ENCODE measurements at places on chromosomes 7 and 10.

DNA sequence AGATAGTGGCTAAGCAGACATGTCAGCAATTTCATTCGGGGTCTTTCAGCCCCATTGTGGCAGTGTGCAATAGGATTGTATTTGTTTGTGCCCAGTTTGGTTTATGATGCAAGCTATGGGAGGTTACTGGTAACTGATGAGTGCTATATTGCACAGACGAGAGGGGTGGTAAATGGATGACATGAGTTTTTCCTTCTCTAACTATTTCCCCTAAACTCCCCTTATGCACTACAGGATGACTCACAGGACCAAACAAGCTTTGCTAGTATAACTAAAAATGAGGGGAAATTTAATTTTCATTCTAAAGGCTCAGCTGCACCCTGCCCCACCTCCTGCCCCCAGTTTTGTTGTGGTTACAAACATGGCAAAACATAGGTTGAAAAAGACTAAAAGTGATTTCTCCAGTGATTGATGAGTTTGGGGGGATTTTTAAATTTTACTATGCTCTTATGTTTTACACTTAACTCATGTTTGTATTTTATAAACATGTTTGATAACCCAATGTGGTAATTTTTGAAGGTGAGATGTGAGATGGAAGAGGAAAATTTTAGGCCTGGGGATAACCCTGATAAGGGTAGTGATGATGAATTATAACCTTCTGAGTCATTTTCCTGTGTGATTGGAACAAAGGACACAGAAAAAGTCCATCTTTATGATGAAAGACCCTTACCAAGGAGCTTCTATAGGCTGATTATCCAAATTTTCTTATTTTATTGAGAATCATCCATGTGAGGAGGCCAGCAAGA, 60.8 kb upstream of the NAMPT start:
- no peak for DNase-seq

DNA sequence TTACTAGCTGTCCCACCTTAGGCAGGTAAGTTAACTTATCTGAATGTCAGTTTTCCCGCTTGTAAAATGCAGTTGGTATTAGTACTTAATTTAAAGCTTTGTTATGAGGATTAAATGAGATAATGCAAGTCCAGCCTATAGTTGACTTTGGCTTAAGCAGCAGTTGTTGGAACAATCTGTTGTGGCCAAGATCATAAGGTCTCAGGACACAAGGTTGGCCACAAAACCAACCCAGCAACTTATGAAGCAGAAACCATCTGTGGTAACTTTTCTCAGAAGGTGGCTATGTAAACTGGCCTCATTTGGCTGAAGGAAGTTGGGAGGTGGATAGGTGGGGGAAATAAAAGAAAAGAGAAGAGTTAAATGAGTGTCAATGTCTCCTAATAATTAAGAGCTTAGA, 29.4 kb downstream of the ENTPD1 start:
- DNase-seq: no peak

- DNase-seq: no peak
Measured at GRCh38 chr10:21797984-21798765, 205.4 kb downstream of the DNAJC1 start.

GRCh38 chr7:32147546-32148268, 77.5 kb upstream of the PDE1C start:
- DNase-seq: no peak

DNA sequence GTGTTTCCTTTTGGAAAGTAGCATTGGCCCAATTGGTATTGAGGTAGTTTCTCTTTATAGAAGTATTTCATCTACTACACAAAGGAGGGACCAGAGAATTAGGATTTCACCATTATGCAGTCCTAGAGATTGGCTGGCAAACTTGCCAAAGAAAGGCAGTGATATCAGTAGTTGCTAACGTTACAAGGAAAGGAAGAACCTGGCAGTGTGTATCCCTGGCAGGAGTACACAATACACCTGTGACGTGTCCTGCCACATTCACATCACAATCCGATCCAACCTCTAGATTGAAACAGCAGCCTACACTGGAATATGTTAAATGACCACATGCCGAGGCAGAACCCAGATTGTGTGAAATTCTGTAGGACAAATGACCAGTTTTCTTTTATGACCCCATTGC, 81.7 kb downstream of the CACNB2 start:
- DNase-seq: no peak

DNA sequence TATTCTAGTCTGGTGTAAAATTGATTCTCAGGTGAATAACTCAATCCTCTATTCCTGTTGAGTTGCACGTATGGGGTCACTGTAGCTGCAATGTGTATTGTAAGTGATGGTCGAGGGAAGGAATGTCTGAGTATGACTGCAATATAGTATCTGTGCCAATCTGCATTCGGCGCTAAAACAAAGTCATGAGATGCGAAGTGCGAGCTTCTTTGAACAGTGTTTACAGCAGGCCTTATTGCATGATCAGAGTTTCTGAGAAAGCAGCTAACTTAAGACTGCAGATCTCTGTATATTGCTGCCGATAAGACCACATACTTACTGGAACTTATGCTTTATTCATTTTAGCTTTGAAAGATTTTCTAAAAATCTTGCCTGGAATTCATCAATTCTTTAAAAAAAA, 341.7 kb upstream of the BMPER start:
- DNase-seq: no peak

GRCh38 chr7:26117970-26118369, 34.0 kb upstream of the NFE2L3 start:
- no peak for DNase-seq

DNA sequence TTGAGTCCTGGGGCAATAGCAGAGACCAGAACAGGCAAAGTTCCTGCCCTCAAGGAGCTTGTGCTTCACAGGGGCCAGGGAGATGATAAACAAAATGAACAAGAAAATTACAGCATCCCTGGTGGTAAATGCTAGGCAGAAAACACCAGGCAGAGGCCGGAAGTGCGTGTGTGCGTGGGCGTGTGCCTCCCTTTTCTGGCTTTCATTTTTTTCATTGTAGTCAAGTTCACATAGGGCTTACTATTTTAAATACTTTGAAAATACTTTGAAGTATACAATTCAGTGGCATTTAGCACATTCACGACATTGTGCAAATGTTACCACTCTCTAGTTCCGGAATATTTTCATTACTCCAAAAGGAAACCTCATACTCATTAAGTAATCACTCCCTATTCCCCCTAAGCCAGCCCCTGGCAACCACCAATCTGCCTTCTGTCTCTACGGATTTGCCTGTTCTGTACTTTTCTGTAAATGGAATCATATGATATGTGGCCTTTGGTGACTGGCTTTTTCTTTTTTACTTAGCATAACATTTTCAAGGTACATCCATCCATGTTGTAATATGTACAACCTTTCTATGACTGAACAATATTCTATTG, 88.1 kb upstream of the PDCD4 start:
- no peak for DNase-seq

DNA sequence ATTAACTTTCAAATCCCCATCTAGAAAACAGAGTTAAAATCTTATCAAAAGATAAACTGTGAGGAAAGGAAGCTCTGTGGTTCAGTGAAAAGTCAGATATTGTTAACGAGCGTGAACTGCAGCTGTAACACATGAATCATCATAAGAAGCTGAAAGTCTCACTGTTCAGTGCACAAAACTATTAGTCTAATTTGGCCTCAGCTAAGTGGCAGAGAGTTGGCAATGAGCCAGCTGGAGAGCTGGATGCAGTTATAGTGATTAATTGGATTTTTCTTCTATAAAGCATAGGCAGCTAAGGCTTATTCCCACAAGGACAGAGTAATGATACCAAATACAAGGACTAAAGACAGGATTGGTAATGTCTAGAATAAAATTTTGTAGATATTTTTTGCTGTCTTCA, 101.1 kb upstream of the ABCB5 start:
- no peak for DNase-seq

DNA sequence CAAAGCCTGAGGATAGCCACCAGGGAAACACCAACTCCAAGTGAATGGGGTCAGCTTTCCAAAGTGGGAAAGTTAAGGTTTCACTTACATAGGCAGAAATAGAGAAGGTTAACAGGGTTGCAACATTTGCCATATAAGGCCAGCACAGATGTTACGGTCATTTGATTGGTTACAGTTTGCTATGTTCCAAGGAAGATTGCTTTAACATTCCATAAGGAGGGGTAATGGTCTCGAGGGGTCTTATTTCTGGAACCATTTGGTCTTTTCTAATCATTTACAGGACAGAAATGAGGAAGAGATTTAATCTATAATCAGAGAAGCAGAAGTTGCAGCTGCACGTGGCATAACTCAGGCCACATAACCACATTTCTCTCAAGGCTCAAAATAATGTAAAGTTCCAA, 679.4 kb upstream of the C7orf33 start:
- DNase-seq: no peak

DNA sequence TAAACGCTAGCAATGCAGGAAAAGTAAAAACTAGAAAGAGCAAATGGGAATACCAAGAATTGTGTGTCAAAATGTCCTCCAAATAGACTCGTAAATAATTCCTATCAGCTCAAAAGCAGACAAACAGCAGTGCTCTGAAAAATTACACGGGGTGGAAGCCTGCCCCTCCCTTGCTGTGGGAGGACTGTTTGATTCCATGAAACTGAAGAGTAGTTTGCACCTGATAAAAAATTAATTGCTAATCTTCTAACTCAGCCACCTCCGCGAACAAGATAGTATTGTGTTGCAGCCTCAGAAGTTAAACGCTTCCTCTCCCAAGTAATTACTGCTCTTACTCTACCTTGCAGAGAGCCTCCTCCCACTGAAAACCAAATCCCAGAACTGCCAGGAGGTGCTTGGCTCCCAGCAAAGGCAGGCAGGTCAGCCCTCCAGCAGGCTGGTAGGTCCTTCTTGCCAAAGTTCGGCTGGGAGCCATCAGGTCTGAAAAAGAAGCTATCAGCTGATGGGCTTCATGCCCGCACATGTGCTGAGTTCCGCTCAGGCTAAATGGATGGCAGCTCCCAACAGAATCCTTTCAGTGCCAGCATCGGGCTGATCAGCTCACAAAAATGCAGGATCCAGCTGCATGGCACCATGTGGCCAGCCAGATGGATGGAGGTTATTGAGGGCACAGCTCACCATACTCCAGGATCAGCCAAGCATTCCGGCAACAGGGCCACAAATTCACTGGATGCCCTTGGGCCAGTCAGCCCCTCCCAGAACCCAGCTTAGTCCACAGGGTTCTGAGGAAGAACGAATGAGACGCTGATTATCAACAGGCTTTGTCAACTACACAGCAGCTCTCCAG, 37.1 kb downstream of the MAD1L1 start:
- DNase-seq: peak; percentile 50

GRCh38 chr7:143002106-143002505, 24.8 kb downstream of the OR9A2 start:
- DNase-seq: no peak

- DNase-seq: no peak
Measured at GRCh38 chr10:6207658-6208057, 4.9 kb downstream of the PFKFB3 start.

DNA sequence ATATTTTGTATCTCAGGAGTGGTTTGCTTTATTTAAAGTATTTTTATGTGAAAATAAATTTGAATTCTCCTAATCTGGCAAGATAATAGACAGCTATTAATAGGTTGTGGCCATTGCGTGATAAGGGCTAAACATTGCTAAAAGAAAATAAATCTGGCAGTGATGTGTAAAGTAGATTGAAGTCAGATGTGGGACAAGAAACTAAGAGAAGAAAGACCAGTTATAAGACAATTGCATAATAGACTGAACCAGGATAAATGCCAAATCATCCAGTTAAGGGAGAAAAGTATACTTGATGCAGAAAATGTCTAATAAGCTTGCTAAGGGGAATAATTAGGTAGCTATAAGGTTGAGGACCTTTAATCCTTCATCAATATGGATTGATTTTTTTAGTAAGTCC, 197.5 kb upstream of the CSTF2T start:
- no peak for DNase-seq

DNA sequence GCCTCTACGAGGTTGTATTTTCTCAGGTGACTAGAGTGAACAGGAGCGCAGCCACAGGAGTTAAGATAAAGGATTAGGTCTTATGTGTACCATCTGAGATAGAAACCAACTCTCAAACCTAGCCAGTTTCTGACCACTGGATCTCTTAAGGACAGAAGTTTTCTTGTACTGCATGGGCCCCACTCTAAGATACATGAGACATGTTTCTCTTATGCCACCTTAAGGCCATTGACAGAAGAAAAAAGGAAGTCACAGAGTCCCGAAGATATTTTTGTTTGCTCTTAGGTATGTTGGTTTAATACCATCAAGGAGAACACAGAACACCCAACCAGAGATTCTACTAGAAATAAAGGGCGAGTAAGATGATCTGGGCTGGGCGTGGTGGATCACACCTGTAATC, 335.8 kb downstream of the FRMD4A start:
- no peak for DNase-seq

DNA sequence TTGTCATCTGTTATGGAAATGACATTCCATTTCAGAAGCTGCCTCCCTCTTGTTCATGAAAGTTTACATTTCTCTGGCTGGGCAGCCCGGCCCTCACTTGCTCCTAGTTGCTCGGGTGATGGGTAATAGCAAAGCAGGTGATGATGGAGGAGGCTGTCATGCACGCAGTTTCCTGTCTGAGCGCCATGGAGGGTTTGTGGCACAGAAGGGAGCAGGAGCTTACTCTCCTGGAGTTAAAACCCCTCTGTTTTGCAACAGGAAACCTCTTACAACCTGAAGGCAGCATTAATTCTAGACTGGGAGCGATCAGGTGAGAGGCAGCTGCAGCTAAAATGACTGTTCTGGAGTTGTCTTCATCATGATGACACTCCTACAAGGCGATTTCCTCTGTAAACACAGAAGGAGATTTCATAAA, 34.1 kb upstream of the MKI67 start:
- no peak for DNase-seq

DNA sequence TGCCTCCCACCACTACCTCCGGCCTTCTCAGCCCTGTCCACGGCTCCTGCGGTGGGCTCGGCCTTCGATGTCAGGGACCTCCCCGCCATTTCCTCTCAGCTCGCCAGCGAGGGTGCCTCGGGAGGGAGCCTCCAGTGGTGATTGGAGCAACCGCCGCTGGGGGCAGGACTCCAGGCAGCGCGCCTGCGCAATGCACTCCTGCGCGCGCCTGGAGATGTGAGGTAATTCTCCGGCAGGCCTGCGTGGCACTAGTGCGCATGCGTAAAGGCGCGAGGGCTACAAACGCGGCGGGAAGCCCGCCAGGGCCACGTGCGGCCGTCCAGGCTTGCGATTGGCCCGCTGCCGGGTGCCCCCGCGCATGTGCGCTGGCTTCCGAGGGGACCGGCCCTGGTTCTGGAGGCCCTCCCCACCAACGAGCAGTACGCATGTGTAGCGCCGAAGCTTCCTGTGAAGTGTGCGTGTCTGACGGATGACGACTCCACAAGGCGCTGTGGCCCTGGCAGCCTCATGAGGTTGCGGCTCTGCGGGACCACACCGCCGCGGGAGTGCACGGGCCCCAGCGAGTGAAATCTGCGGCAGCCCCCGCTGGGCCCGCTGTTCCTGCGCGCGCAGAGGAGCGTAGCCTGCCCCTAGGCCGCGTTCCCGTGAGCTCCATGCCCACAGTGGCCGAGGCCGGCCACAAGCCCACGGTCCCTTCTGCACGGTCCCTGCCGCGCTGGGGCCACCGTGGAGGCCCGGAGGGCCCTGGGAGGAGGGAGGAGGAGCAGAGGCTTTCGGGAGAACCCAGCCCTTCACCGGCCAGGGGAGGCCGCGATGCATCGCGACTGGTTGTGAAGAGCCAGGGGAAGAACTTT, at the start of gene SYCE1:
TSS of gene SYCE1 (minus strand) at position 143 of the 854 bp plus-strand sequence. CDS start at position 89, 54 bp downstream.
- DNase-seq: no peak

Measured in heart right ventricle (tissue), 16 donors.